ENCODE measurements at places on chromosomes 4 and X. TPM values are rescaled to one million over a fixed set of nuclear protein-coding genes. Genes with fewer than 3 reads are reported as not detected.

GRCh38 chrX:72001471-72001870, 90.8 kb downstream of the NHSL2 start:
- H3K36me3 ChIP-seq: no peaks in the 10 kb centered on the region
- no peaks in the 10 kb centered on the region for H3K4me1 ChIP-seq
- H3K27me3 ChIP-seq: no peaks in the 10 kb centered on the region
- no peak overlapping the region for H3K4me3 ChIP-seq
- H3K27ac ChIP-seq: no peak overlapping the region

- H3K36me3 ChIP-seq: no peaks in the 10 kb centered on the region
- no peaks in the 10 kb centered on the region for H3K4me1 ChIP-seq
- H3K4me3 ChIP-seq: no peak overlapping the region
- no peak for DNase-seq
These were observed 664.9 kb upstream of the LCORL start for GRCh38 chr4:18686338-18687037.

Gene SERPINA7
- not detected for total RNA-seq

Gene XPNPEP2
- 3.5 TPM for total RNA-seq

Gene TAF7L
- 1.2 TPM for total RNA-seq

DNA sequence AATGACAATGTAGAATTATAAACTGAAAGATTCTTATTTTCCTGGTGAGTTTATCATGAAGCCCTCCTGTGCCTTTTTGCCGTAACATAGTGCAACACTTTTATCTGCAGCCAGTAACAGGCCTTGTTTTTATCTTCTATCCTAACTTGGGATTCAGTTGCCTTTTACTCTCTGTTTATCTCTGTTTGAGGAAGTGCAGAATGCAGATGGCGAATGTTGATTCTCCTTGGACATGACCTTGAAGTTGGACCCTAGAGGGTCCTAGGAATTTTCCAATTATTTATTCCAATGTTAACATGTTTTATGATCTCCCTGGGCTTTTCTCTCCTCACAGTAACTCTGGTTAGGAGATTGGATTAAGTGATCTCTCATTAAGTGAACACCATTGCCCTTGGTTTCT, 165.0 kb downstream of the FMR1NB start:
- no peak for DNase-seq
- no peaks in the 10 kb centered on the region for H3K36me3 ChIP-seq
- no peaks in the 10 kb centered on the region for H3K27me3 ChIP-seq
- no peak overlapping the region for H3K4me3 ChIP-seq
- H3K4me1 ChIP-seq: no peaks in the 10 kb centered on the region

Gene P2RY4
- 0.41 TPM for total RNA-seq

GRCh38 chr4:55017406-55017805, 108.0 kb downstream of the KDR start:
- H3K4me1 ChIP-seq: no peaks in the 10 kb centered on the region
- DNase-seq: no peak
- no peaks in the 10 kb centered on the region for H3K27me3 ChIP-seq
- H3K4me3 ChIP-seq: no peak overlapping the region
- H3K36me3 ChIP-seq: no peaks in the 10 kb centered on the region

DNA sequence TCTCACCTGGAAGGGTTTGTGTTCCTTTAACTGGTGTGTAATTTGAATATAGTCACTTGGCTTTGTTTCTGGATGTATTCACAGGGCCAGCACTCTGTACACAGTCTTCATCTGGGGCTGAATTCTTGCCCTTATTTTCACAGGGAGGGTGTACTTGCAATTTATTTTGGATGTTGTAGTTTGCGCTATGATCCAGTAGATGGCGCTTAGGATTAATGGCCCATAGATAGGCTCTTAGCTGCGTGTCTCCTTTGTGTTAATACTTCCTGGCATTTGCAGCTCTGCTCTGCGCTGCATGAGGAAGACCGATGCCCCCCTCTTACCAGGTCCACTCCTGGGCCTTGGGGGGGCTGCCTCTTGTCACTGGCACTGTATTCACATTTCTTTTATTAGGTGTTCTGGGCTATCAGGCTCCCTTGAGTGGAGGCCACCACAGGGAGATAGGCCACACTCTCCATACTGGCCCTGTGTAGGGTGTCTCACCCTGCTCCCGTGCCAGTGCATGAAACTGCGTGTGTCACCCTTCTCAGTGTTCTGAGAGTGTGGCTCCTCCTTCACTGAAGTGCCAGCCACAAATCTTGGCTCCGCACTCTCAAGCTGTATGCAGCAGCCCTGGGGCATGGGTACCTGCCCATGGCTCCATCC, 562.2 kb downstream of the ZIC3 start:
- H3K27ac ChIP-seq: no peak overlapping the region
- H3K4me1 ChIP-seq: no peaks in the 10 kb centered on the region
- H3K4me3 ChIP-seq: no peak overlapping the region
- no peak for DNase-seq
- no peaks in the 10 kb centered on the region for H3K27me3 ChIP-seq
- H3K36me3 ChIP-seq: no peaks in the 10 kb centered on the region

Gene AFF1
- total RNA-seq: 200 TPM

DNA sequence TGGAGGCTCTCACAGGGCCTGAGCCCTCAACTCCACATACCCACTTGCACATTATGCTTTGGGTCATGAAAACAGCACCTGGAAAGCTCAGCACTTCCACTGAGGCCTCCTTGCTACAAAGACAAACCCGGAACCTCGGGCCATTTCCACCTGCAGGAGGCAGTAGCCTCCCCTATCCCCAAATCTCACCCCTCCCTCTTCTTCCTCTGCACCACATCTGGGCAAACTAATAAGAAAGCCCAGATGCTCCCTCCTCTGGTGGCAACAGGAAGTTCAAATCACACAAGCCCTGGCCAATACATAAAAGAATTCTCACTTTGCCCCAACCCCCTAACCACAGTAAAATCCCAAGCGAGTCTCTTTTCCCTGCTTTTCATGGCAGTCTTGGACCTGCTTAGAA, 136.4 kb downstream of the MAPK10 start:
- no peaks in the 10 kb centered on the region for H3K36me3 ChIP-seq
- no peak overlapping the region for H3K4me3 ChIP-seq
- no peaks in the 10 kb centered on the region for H3K4me1 ChIP-seq
- no peak overlapping the region for H3K27ac ChIP-seq
- DNase-seq: no peak
- H3K27me3 ChIP-seq: no peaks in the 10 kb centered on the region

DNA sequence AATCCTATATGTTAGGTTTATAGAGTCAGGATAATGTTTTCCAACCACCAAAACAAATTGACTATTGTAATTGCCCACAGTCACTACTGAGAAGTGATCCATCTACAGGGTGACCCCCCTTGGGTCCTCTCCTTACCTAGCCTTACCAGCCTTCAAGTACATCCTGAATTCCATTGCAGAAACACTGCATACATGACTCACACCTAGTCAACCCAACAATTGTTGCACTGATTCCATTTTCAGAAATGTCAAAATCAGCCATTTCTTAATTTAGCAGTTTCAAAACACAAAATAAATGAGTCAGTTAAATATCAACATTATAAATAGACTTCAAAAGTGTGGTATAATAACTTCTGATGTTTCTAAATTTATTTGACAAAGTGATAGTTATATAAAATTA, 106.3 kb upstream of the TNIP3 start:
- H3K27ac ChIP-seq: no peak overlapping the region
- H3K27me3 ChIP-seq: no peaks in the 10 kb centered on the region
- H3K4me1 ChIP-seq: no peaks in the 10 kb centered on the region

DNA sequence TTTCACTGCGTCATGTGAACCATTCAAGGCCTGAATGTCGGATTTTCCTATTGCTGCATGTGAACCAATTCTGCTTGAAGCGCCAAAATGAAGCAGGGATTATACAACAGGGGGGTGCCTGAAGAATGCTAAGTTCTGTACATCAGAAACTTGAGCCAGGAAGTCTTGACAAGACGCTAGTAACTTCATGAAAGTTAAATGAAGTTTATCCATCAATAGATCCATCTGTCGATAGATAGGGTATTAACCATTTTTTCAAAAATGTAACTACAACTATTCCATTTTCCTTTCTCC, 590 bp upstream of the NAF1 start:
- peak overlapping the region; percentile 88 for H3K4me3 ChIP-seq
- H3K27me3 ChIP-seq: no peaks in the 10 kb centered on the region
- no peaks in the 10 kb centered on the region for H3K36me3 ChIP-seq
- DNase-seq: no peak
- H3K4me1 ChIP-seq: no peaks in the 10 kb centered on the region

- no peaks in the 10 kb centered on the region for H3K27me3 ChIP-seq
- H3K4me1 ChIP-seq: peaks cover 8% of the 10 kb centered on the region
- H3K27ac ChIP-seq: peak overlapping the region; percentile 71
These were observed 32.2 kb downstream of the TBC1D14 start for GRCh38 chr4:6941796-6942195.

Data from uterus (tissue), 4 donors.